Astrocyte of the spinal cord (primary cell): ENCODE measurements at places on chromosomes 16 and 17.

DNA sequence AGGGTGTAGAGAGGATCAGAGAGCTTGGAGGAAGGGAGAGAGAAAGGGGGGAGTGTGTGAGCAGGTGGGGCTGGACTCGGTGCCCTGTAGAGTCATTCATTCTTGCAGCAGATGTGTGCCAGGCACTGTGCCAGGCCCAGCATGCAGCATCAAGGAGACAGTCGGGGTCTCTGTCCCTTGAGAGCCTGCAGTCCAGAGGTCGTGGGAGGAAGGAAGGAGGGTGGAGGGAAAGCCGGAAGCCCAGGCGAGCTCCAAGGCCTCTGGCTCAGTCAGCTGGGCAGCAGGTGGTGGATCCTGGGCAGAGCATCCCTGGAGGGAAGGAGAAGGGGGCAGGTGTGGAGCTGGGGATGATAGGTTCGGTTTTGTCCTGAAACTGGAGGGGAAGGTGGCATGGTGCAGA lies 27.5 kb downstream of the EPN2 start:
- no peak for DNase-seq

DNA sequence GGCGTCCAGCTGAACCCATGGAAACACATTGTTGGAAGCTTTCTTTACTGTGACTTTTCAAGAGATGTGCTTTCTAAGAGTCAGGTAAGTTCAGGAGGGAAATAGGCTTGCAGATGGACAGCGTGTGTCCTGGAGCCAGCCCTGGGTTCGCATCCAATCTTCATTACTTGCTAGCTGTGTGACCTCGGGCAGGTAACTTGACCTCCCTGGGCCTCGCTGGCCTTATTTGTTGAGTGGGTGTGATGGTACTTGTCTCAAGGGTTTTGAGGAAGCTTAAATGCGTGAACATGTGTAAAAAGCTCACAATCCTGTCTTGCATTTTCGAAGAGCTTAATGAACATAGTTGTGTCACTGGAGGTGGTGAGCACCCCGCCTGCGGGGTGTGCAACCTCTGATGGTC lies 11.8 kb downstream of the ADGRG1 start:
- no peak for DNase-seq

- peak; percentile 59 for DNase-seq
These were observed 19.7 kb upstream of the SLC47A1 start for GRCh38 chr17:19513897-19514488.

DNA sequence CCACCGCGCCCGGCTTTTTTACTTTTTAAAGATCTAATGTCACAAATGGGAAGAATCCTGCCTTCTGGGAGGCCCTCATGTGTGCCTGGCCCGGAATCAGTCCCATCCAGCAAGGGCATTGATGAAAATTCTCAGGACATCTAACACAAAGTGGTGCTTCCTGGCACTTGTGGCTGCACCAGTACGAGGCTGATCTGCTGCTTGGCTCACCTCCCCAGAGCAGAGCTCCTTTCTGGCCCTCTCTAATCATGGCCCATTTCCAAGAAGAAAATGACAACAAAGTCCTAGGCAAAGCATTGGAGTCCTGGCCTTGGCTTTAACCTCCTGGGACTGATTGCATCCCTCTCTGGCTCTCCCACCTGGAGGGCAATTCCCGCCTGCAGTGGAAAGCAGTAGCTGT lies 50.7 kb upstream of the SIAH1 start:
- DNase-seq = no peak

GRCh38 chr17:16489431-16489830 lies 2.6 kb downstream of the LRRC75A start:
- DNase-seq = no peak

DNA sequence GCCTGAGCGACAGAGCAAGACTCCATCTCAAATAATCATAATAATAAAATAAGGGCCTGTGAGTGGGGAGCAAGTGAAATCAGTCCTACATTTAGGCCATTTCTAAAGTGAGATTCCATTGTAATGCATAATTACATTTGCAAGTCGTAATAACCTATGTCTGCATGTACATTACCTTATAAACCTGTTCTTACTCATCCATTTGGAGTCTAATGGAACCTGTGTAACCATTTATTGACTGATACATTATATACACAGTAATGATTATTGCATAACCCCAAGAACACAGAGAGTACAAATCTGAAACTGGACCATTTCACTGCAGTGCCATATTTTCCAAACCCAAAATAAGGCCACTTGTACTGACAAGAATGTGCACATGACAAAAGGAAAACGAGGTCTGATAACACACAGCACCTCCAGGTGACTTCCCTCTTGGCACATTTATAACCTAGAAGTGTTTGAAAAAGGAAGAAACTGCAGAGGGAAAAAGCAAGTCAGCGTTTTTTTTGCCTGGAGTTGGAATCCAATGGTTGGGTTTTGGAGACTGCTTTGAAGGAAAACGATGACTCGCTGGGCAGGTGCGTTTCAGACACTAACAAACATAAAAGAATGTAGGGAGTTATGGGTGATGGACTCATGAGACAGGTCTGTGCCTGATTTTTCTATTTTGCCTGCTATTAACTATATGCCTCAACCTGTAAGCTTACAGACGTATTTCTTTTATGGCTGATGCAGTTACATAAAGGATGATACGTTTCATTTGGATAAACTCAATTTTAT lies 63.6 kb upstream of the KIFC3 start:
- DNase-seq = no peak

GRCh38 chr17:33837281-33837680 lies 417.8 kb upstream of the CCL2 start:
- no peak for DNase-seq

DNA sequence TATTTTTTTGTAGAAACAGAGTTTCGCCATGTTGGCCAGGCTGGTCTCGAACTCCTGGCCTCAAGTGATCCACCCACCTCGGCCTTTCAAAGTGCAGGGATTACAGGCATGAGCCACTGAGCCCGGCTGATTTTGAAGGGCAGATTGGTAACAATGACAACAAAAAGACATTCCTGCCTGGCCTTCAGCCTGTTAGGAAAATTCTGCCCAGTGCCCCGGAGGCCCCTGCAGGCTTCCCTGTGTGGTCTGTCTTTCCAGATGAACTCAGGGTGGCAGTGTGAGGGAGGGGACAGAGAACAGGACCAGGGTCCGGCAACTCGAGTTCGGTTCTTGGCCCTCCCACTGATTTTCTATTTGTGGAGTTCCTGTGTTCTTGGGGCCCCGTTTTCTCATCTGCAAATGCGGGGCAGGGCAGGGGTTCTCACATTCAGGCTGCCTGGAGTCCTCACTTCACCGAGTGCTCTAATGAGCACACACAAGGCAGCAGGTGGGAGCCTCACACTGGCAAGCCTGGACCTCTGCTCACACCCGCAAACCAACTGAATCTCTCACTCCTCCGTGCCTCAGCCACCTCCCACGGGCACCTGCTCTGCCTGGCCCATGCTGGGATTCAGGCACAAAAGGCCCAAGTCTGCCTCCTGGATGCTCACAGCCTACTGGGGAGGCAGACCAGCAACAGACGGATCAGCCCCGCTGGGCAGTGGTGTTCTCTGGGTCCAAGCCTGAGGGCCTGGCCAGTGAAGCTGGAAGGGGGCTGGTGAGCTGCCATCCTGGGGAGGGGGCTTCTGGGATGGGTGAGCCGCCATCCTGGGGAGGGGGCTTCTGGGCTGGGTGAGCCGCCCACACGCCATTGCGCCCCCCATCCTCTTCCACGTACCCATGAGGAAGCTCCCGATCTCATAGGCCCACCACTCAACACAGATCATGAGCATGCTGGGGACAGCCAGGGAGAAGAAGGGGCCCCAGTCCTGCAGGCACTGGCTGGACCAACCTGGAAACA lies 10.3 kb downstream of the SLC47A2 start:
- no peak for DNase-seq

GRCh38 chr17:80485846-80486245 lies 9.4 kb upstream of the NPTX1 start:
- DNase-seq = no peak

GRCh38 chr17:81394921-81395599 lies at the start of gene BAHCC1:
Gene BAHCC1, plus strand, starts transcription at chr17:81395457. Its CDS starts 4,283 bp downstream, at chr17:81399740.
- peak; percentile 100 for DNase-seq

DNA sequence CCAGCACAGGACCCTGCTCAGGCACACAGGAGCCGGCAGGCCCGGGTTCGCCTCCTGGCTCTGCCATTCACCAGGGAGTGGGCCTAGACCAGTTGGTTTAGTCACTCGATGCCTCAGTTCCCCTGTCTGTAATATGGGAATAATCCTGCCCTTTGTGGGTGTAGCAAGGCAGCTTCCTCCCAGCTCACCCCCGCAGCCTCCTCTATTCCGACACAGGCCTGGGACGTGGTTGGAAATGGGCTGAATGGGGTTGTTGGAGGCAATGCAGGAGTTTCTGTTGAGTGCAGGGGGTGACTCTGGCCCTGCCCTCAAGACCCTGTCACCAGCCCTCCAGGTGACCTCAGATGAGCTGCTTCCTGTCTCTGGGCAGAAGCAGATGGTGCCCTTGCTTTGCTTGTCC lies 19.8 kb downstream of the SLC5A10 start:
- DNase-seq = no peak

DNA sequence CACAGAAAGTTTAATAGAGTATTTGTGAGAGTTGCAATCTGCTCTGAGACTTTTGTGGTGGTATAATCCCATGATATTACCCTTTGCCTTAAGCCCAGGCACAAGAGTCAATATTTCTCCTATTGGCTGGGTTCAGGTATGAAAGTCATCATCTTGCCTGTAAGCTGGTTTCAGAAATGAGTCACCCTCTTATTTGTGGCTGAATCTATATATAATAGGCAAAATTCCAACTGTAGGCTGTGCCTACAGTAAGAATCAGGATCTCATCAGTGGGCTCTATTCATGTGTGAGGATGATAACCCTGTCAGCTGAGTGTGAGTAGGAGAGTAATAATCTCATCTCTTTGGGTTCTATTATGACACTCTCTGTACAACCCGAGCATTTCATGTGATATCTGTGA lies 2103.1 kb downstream of the TP53TG3F start:
- DNase-seq = no peak

DNA sequence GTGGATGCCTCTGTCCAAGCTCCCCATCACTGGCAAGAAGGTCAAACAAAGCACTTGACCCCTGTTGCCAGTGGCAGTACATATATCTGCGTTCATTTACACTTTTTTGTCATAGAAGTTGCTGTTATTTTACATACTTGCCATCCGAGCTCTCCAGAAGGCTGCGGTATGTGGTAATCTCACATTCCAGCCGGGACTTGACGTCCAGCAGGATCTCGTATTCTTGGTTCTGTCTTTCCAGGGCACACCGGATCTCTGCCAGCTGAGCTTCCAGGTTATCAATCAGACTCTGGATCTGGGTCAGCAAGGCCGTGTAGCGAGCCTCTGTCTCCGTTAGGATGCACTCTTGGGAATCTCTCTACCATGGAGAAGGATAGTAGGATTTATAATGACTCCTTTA lies 6.6 kb downstream of the KRT39 start:
- no peak for DNase-seq

- no peak for DNase-seq
These were observed 573 bp downstream of the CTDNEP1 start for GRCh38 chr17:7250695-7251627.

DNA sequence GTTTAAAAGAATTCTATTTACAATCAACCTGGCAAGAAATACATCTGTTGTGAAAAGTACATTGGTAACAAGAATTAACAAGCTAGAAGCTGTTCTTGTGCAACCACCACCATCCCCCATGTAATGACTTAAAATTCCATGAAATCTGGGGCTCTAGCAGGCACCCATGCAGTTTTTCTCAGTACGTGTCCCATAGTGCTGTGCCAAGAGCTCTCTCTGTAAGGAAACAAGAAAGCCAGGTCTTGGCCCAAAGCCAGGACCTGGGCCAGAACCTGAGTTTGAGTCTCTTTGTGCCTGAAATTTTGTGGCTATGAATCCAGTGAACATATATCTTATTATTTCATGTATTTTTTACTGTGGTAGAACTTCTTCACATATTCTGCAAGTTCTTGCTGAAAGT lies 46.6 kb downstream of the NUP93 start:
- DNase-seq = peak; percentile 32

- DNase-seq = peak; percentile 55
These were observed 13.5 kb downstream of the PSMD7 start for GRCh38 chr16:74309789-74310781.

- DNase-seq = peak; percentile 47
These were observed 47.1 kb downstream of the TVP23C start for GRCh38 chr17:15516150-15516549.

DNA sequence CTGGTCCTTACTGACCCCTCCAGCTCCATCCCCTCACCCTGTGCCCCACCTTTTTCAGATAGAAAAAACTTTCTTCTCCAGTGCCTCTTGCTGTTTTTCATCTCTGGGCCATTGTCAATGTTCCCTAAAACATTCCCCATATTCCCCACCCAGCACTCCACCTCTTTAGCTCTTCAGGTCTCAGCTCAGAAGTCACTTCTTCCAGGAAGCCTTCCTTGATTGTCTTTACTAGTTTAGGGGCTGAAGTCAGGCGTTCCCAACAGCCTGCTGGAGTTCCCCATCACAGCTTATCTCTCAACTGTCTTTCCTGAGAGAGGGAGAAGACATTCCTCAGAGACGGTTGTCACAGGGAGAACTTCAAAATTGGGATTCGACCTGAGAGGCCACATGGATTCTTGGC lies 1.3 kb upstream of the MMP2 start:
- no peak for DNase-seq
